Astrocyte (in vitro differentiated cells and primary cell): ENCODE measurements at places on chromosomes 11 and 22.

DNA sequence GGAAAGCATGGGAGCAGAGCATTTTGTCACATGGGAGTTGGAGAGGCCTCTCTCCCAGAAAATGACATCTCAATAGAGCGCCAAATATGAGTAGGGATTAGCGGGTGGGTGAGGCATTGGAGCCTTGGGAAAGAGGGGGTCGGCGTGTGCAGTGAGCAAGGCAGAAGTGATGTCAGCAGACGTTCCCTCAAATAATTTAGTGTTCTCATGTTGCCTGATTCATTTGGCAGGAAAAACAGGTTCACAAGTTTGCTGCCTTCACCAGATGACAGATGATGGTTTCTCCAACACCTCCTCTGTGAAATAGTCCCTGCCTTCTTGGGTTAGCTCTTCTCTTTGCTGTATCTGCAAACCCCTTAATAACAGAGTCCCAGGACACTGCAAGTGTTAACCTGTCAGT is 118.5 kb upstream of the ARHGAP20 start:
- DNase-seq, result peak; percentile 90

- DNase-seq, result peak; percentile 66
These were observed 51.1 kb upstream of the PARVG start for GRCh38 chr22:44129619-44129976.

GRCh38 chr11:60376601-60377000 is 1.7 kb upstream of the MS4A7 start:
- DNase-seq, result no peak

DNA sequence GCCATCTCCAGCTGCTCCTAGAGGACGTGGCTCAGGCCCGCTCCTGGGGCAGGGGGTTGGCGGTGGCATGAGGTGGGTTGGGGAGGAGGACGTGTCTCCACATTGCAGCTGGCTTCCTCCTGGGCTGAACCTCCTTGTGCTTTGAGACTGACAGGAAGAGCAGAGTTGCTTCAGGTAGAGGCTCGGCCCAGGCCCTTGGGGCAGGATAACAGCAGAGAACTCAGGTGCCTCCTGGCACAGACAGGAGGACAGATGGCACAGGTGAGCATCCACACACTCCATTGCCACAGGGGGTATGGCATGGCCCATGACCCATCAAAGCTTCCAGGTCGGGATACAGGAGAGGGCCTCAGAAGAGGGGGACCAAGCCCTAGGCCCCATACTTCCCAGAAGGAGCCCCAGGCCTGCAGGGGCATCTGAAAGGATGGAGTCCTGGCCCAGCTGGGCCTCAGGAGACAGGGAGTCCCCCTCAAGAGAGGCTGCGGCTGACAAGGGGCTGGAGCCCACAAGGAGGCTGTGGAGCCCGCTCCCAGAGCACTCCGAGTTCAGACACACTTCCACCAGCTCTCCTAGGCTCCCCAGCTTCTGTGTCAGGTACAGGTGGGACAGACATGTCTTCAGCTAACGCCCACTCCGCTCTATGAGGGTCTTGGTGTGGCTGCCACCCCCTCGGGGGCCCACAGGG is 2.0 kb upstream of the KLHL35 start:
- DNase-seq, result no peak

DNA sequence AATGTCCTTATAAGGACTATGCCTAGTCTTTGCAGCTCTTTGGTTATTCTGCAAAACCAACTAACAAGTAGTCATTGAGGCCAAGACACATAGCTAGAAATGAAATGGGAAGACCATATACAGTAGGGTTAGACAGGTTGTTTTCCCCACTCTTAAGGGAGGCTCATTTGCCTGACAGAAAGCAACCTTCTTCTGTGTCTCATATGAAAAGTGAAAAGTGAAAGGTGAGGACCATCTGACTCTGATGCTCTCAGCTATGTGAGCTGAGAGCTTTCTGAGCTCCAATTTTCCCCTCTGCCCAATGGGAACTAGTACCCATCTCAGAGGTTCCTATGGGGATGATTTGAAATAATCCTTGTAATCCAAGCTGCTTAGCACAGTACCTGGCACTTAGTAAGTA is 142.0 kb upstream of the BDNF start:
- DNase-seq, result no peak
